LNCaP clone FGC (cell line): ENCODE measurements at places on chromosomes 3 and 15.
A peak's percentile ranks its signal among the peaks of the same experiment; 100 is the strongest.

- DNase-seq, result no peak
These were observed 87.5 kb upstream of the GOLGA6B start for GRCh38 chr15:72566973-72567372.

- peak; percentile 41 for DNase-seq
These were observed 12.1 kb downstream of the HEG1 start for GRCh38 chr3:125043599-125044151.

GRCh38 chr3:45790596-45790995 lies 5.7 kb downstream of the SLC6A20 start:
- DNase-seq, result no peak

DNA sequence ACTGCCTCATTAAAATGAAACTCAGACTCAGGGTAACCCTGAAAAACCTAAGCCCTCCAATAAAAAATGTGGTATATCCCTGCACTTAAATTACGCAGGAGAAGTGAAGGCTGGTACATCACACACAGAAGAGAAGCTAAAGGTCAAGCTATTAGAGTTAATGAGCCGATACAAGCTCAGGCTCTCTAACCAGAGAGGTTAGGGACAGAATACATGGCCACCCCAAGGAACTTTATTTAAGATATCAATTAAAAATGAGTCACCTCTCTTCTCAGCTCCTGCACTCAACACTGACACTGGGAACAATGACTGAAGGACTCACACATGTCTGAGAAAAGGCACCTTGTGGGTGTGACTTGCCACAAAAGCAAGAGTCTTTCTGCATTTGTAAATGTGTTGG lies 800.6 kb upstream of the CFAP20DC start:
- no peak for DNase-seq

DNA sequence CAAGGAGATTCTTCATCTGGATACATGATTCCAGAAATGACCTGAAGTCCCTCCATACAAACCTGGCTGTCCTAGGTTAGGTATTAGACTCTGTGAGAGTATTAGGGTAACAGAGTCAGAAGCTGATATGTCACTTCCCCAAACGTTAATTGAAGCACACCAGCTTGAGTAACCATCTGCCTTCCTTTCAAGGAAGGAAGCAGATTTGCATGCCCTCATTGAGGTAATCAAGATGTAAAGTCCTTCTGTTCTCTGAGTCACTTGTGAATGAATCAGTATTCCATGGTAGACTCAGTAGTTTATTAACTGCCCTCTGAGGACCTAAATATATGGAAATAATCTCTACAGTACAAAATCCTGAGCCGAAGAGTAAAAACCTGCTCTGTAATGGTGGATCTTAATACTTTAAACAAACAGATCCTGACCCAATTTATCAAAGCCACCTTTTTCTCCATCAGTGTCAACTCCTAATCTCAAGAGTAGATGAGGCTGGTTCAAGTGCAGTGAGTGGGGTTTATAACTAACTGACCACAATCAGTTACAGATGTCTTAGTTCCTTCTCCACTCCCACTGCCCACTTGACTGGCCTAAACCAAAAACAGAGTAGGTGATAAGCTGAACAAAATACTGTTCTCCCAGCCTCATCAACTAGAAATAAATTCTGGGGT lies 246.2 kb upstream of the CHRM5 start:
- DNase-seq, result no peak

DNA sequence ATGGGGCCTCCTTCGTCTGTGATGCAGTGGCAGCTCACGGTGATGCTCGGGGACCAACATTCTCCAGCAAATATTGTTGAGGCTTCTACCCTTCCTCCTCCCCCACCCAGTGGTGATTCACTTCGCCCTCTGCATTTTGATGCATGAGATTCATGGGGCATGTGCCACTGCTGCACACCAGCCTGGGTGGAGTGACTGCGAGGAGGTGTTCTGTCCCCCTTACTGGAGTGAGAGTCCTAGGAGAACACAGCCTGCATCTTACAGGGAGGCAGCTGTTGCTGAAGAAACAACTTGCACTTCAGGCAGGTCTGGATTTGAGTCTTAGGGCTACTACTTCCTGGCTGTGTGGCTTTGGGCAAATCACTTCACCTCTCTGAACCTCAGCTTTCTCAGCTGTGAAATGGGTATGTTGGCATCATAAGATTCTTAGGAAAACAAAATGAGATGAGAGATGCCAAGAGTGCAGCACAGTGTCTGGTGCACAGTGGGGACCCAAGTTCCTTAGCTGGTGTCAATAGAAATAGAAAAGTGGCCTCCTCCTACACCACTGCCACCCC lies 10.2 kb upstream of the SKOR1 start:
- no peak for DNase-seq

DNA sequence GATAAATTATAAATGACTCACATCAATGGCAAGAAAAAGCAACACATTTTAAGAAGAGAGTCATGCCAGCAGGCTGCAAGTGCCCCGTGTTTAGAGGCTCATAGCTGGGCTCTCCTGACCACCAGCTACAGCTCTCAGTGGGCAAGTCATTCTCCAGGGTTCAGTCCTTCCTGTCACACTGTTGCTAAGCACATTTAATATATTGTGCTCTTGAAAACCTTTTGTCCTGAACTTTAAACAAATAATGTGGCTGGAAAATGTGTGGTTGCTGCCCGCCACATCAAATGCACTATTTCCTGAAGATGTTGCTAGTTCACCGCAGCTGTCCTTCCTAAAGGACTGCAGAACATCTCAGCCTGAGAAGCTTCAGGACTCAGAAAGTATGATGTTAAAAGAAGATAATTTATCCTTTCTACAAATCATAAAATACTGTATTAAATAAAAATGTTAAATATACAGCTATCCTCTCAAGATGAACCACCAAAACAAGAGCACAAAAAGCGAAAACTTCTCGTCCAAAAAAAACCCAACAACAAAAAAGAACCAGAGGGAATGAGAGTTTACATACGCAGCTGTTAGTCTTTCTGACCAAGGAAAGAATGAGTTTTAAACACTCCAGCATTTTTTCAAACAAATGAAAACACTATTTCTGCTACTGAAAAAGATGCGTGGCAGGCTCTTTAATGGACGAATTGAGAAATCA lies 951 bp downstream of the TARS3 start:
- DNase-seq, result no peak

GRCh38 chr3:194043516-194043915 lies 92.4 kb upstream of the HES1 start:
- DNase-seq, result no peak

GRCh38 chr3:41175365-41175764 lies 23.9 kb upstream of the CTNNB1 start:
- DNase-seq, result no peak

DNA sequence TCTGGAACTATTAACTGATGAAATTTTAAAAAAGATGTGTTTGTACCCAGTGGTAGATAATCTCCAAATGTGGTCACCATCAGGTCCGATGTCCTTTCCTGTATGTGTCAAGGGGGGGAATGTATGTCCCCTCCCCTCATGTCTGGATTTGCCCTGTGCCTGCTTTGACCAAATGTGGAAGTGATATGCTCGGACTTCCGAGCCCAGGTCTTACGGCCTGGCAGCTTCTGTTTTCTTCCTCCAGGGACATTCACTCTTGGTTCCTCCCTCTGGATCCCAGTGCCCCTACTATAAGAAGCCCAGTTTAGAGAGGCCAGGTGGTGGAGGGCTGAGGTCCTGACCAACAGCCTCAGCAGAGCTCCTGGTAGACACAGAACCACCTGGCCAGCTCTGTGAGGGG lies 75.5 kb downstream of the CCR1 start:
- no peak for DNase-seq

DNA sequence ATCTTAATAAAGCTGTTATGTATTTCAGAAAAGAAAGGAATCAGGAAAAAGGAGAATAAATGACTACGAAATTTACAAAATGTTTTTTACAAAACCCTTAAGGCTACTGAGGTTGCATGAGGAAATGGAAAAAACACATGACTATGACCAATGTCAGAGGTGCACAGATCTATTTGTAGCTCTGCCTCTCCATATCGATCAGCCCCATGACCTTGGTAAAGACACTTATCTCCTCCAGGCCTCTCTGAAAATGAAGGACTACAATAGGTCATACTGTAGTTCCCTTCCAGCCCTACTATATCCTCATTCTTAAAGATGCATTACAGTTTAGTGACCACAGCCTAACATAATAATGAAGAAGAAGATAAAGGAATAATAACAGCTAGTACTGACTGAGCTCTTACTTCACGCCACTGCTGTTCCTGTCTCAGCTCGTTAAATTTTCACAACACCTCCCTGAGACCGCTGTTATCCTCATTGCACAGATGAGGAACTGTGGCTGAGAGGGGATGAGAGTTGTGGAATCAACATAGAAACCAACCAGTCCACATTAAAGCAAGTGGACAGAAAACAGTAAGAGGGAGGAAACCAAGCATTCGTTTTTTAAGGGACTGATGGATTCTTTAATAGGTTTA lies 163.2 kb downstream of the MAGI1 start:
- DNase-seq, result no peak
